Muscle of arm (tissue), 14 donors: ENCODE measurements at places on chromosomes 13 and 19.
A peak's percentile ranks its signal among the peaks of the same experiment; 100 is the strongest.

DNA sequence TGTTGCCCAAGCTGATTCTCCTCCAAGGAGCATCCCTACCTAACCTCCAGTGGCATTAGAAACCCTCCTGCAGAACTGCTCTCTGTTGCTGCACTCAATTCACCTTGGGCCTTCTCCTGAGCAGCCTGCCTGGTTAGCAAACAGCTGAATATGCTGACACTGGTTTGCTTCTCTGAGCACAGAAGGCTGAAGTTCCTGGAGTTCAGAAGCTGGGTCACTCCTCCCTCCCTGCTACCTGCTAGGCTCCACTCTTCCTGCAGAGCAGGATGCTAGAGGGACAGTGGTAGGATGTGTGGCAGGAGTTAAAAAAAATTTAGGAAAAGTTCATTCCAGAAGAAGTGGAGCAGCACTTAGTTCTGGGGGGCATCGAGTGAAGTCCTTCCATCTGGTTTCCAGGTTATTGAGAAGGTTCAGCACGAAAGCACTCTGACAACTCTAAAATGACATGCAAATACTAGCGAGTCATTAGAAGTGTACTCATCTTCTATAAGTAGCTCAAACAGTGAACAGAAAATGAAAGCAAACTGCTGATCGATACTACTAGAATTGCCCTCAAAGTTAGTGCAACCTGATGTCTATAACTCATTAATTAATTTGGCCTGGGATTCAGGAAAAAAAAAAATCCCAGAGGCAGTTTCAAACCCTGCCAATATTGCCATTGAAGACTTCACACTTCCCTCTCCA, 293.7 kb downstream of the POU4F1 start:
- no peak for DNase-seq

DNA sequence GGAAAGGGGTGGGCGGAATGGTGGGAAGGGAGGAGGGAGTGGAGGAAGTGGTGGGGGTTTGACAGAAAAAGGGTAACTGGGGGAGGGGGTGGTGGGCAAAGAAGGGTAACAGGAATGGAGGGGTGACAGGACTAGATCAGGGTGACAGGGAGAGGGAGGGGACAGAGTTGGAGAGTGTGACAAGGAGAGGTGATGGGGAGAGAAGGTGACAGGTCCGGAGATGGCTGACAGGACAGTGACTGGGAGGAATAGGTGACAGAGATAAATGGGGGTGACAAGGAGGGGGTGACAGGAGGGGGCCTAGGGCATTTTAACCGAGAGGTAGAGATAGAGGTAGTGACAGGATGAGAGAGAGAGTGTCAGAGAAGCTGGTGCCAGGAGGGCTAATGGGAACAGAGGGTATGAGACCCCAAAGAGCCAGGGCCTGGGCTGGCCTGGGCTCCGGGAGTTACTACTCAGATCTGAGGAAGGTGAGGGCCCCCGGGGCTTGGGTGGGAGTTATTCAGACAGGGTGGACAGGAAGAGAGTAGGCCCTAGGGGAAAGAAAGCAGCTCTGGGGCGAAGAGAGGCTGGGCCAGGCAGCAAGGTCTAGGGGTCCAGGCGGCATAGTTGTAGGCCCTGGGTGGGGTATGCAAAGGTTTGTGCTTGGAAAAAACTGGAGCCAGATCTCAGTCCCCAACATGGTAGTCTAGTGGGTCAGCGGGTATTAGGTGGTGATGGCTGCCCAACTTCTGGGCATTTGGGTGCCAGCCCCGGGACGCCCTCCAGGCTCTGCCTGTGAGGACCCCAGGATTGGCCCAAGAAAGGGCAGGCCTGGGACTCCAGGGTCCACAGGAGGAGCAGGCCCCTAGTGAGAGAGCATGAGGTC, 660 bp downstream of the CIC start:
- DNase-seq: no peak

DNA sequence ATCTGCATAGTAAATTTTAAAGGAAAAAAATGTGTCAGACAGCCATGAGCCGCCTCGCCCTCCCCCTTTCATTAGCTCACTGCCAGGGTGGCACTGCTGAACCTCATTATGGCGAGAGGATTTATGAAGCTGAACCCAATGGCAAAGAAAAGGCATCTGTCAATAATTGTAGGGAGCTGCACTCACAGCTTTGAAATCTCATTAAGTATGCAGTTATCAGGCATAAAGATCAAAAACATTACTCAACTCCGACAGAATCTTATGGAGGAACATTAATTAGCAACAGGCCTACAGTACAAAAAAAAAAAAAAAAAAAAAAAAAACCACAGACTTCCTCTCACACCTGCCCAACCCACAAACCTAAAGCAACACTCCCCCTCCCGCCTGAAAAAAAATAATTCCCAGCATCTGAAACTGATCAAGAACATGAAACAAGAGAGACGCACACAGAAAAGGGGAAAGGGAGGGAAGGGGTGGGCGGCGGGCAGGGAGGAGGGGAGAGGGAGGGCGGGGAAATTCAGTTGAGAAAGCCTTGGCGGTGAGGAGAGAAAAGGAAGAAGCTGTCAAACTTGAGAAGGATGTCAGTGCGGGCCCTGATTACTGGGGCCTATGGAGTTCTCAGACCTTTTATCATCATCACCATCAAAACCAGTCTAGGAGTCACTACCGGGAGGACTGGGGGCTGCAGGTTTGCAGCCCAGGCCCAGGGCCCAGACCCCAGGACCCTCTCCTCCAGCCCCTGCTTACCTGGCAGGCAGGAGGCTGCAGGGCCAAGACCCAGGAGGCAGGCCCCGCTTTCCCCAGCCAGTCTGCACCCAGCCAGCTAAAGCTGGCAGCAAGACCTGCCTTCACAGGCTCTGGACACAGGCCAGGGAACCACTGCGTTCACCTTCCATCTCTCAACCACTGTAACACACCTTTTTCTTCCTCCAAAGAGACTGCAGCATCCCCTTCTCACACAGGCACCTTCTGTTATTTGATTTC, 8.9 kb downstream of the TSHZ3 start:
- DNase-seq: no peak

- DNase-seq: no peak
Measured at GRCh38 chr19:30046522-30046921, 104.5 kb downstream of the URI1 start.

GRCh38 chr19:54682306-54682856, 19.6 kb downstream of the LILRB4 start:
- no peak for DNase-seq

- DNase-seq: no peak
Measured at GRCh38 chr19:48970139-48970766, 5.1 kb downstream of the FTL start.

- DNase-seq: no peak
Measured at GRCh38 chr19:42172261-42172660, 40.0 kb upstream of the POU2F2 start.

- DNase-seq: no peak
Measured at GRCh38 chr13:91747186-91747585, 348.8 kb downstream of the GPC5 start.

DNA sequence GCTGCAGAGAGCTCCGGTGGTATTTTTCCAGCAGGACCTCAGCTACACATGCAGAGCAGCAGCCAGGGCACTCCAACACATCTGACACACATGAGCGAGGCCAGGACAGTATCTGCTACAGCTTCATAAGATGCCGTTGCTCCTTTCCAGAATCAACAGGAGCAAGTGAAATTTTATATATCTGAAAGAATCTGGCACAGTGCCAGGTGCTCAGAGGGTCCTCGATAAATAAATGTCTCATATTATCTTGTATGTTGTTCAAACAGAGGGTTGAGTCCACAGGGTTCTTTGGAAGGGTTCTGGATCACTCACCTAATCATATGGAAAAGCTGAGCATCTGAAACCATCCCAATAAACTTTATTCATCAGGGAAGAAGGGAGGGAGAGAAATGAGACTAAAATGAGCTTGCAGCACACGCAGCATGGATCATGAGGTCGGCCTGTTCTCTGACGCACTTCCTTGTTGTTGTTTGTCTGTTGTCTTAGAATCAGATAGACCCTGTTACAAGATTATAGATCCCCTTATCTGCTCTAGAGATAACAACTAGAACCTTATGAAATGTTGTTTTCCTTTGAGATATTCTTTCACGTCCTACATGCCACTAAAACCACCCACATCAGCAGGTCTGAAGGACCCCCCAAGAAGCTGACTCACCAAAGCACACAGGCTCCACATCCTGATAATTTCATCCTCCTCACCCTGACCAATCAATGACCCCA, 3.2 kb upstream of the METTL21C start:
- DNase-seq: no peak

GRCh38 chr19:15249972-15250639, 17.9 kb upstream of the EPHX3 start:
- peak; percentile 75 for DNase-seq

DNA sequence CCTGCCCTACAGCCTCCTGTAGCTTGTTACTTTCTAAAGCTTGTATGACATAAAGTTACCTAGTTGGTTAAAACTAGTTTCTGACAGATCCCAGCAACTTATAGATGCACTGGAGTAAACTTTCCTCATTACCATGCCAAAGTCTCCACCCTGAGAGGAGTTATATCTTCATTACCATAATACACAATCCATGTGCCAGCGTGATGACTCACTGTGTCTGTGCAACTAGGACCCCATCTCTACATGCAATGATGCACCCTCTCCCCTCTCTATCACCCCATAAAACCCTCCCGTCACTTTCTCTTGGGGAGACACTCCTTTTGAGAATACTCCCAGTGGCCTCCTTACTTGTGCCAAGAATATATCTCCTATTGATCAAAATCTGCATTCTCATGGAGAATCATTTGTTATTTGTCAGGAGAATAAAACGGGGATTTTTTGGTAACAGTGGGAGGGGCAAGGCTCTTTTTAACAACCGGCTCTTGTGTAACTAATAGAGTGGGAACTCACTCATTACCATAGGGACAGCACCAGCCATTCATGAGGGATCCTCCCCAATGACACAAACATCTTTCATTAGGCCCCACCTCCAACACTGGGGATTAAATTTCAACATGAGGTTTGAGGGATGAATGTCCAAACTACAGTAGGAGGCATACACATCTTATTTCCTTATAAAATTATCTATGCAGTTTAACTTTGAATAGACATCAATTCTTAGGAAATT, 235.1 kb upstream of the ATXN8OS start:
- no peak for DNase-seq

DNA sequence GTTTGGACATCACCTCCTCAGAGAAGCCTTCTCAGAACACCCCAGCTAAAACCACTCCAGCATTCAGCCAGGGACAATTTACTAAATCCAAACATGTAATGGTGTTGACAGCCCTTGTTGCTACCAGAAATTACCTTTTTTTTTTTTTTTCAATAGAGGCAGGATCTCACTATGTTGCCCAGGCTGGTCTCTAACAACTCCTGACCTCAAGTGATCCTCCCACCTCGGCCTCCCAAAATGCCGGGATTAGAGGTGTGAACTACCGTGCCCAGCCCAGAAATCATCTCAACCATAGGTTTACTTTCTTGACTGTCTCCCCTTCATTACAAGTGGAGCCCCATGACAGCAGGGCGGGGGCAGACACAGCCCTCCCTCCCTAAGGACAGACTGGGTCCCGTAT, 9.2 kb downstream of the CLIP3 start:
- no peak for DNase-seq

DNA sequence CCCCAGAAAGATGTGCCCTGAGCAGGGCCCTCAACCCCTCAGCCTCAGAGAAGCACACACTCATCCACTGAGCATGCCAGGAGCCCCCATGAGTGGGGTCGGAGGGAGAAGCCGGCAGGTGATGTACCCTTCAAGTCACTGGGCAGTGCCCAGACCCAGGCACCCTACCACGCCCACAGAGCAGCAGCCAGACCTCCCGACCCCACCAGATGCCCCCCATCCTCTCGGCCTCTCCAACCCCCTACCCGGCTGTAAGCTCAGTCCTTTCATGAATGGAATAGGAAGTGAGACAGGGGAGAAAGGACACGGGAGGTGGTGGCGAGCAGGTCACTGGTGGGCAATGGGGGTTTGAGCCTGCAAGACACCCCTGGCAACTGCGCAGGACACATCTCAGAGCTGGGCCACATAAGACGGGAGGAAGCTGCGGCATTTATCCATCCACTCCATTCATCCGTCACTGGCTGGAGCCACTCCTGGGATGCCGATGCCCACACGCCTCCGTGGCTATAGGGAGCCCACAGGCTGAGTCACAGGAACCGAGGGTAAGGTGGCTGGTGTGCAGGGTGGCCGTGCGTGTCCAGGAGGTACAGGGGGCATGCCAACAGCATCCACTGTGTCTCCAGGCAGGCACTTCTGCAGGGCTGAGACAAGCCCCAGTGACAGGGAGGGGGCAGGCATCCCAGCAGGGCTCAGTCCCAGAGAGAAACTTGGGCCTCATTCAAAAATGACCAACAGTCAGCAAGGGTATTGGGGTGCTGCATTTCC, 23.8 kb upstream of the VSTM2B start:
- no peak for DNase-seq

- peak; percentile 19 for DNase-seq
Measured at GRCh38 chr13:84658491-84659358, 776.5 kb upstream of the SLITRK1 start.

DNA sequence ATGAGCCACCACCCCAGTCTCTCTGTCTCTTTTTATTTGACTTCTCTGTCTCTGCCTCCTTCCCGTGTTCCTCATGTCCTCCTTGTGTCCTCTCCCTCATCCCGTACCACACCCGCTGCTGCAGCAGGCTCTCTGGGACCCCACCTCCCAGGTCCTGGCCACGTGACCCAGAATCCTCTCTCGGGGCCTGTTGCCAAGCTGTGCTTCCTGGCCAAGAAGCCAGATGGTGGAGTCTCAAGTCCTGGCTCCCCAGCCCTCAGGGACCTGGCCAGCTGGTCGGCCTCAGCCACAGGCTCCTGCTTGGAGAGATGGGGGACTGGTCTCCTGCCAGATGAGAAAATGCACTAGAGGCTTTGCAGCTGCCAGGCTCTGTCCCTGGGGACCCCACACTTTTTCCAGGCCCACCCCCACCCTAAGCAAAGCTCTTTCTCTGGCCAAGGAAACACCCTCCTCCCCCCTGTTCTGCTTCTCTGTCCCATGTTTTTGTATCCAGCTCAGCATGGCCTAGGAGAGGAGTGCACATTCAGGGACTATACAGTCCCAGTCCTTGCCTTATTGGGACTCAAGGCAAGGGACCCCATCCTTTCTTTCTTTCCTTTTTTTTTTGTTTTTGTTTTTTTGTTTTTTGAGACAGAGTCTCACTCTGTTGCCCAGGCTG, 34.3 kb upstream of the SHKBP1 start:
- no peak for DNase-seq

DNA sequence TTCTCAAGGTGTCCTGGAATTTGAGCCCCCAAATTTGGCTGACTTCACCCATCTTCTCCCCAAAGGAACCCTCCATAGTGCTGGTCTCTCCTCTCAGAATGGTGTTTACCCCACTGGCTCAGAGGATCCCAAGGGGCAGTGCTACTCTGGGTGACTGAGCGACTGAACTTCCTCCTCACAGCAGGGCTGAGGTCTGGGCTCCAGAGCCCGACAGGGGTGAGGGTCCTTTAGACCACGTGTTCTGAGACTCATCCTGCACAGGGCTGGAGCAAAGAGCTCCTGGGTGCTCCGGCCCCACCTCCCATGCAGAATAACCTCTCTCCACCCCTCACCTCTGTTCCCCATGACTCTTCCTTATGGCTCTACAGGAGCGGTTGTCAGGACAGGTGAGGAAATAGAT, 23.2 kb upstream of the CD33 start:
- DNase-seq: no peak

- no peak for DNase-seq
Measured at GRCh38 chr13:105790923-105791322, 744.5 kb downstream of the EFNB2 start.
